ENCODE measurements at places on chromosomes 11 and 22.

- DNase-seq, result no peak
Measured at GRCh38 chr11:10622108-10622507, 53.6 kb upstream of the LYVE1 start.

GRCh38 chr22:29994027-29994715, 86.1 kb upstream of the HORMAD2 start:
- no peak for DNase-seq

- DNase-seq, result no peak
Measured at GRCh38 chr11:72190631-72191071, 1.3 kb upstream of the FOLR1 start.

DNA sequence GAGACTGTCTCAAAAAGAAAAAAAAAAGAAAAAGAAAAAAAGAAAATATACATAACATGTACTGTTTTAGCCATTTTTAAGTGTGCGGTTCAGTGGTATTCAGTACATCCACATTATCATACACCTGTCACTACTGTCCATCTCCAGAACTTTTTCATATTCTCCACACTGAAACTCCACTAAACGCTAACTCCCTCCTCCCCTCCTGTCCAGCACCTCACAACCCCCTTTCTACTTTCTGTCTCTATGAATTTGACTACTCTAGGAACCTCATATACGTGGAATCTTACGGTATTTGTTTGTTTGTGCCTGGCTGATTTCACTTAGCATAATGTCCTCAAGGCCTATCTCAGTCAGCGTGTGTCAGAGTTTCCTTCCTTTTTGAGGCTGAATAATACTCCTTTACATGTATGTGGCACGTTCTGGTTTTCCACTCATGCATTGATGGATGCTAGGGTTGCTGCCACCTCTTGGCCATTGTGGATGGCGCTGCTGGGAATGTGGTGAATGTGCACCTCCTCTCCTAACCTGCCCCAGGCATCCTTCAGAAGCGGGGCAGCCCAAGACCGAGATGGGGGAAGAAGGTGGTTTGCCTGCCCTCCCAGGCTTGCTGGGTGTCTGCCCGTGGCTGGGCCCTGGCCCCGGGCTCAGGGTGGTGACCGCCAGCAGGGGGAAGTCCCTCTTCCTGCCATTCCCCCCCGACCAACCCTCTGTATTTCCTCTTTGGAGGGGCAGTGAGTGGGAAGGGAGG, 60.5 kb downstream of the BCR start:
- no peak for DNase-seq
